Activated T-cell treated with anti-CD3 and anti-CD28 coated beads for 48 hours (primary cell): ENCODE measurements at places on chromosomes 13 and 19.

- no peak for DNase-seq
These were observed 3.9 kb downstream of the WDR62 start for GRCh38 chr19:36058481-36059179.

DNA sequence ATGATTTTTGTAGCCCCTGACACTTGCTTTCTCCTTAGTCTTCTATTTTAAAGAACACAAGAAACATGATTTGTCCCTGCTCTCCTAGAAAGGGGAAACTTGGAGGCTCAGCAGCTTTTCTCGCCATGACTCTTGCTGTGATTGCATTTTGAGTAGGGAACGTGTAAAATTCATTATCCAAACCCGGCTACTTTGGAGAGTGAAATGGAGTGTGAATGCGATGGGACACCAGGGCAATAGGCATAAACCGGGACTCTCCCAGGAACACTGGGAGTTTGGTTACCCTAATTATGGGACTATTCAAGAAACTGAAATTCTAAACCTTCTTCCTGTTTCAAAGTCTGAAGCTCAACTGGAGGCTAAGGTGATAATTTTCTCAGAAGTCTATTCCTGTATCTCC lies 181.7 kb upstream of the RFC3 start:
- no peak for DNase-seq

DNA sequence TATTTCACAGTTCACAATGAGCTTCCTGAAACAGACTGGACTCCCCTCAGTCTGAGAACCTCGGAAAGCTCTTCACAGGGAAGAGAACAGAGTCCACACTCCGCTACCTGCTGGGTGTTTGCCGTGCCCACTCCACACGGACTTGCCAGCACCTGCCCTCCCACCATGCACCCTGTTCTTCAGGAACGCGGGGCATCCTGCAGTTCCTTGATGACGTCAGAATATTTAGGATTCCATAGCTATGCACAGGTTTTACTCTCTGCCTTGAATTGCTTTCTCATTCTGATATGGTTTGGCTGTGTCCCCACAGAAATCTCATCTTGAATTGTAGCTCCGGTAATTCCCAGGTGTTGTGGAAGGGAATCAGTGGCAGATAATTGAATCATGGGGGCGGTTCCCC lies 74.4 kb upstream of the FARP1 start:
- DNase-seq, result no peak

DNA sequence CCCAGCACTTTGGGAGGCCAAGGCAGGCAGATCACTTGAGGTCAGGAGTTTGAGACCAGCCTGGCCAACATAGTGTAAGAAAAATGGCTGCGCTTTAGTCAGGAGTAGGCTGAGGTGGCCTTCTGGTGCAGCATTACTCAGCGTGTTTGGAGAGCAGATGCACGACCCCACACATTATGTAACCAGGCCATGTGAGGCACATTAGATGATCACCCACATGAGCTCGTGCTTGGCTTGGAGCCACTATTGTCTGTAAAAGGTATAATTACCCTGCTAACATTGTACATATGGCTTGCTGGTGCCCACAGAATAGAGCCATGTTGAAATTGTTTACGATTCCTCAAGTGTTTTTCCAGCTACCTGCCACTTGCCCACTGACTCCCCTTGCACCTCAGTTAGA lies 24.0 kb upstream of the SCEL start:
- DNase-seq, result no peak

- DNase-seq, result no peak
These were observed 104.3 kb downstream of the KCNRG start for GRCh38 chr13:50119591-50119990.
